Testis (tissue), 5 donors: ENCODE measurements at places on chromosomes 6 and 20. TPM values are rescaled to one million over a fixed set of nuclear protein-coding genes. Genes with fewer than 3 reads are reported as not detected.
A peak's percentile ranks its signal among the peaks of the same experiment; 100 is the strongest.

Gene TCP11
- 193 TPM for total RNA-seq

Gene TRIM15
- total RNA-seq = 0.25 TPM

Gene MACROD2
- 20.6 TPM for total RNA-seq

- DNase-seq = no peak
These were observed 17.8 kb downstream of the EEF1E1 start for GRCh38 chr6:8084586-8084985.

Gene CD109
- total RNA-seq = 4.0 TPM

GRCh38 chr6:12386816-12387215 lies 96.7 kb downstream of the EDN1 start:
- no peak for DNase-seq

Gene GGTLC1
- total RNA-seq = 13.4 TPM

DNA sequence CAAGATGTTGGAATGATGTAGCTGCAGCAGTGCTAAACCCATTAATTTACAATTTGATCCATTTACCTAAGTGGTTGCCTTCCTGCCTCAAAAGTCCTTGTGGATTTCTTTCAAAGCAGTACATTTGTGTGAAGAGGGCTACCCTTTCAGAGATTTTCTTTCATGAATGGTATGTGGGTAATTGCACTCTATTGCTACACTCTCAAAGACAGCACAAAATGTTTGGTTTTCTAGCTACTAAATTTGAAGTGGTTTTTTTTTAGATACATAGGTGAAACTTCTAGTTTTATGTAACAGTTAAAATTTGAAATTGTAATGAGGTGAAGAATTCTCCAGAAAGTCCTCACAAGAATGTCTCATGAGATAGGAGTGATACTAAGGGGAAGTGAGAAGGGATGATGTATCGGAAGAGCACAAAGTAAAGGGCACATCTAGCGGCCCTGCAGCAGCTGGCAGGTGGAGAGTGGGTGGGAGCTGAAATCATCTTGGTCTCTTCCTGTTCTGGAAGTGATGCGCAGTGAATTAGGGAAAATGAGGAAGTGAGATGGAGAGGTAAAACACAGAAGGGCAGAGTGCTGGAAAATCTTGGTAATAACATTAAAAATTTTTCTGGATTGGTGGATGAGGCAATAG lies 236.8 kb upstream of the MAN1A1 start:
- DNase-seq = no peak

- no peak for DNase-seq
These were observed 2.0 kb upstream of the PNPLA1 start for GRCh38 chr6:36267731-36268477.

GRCh38 chr6:89251170-89251569 lies 34.0 kb upstream of the GABRR1 start:
- DNase-seq = no peak

- DNase-seq = no peak
These were observed 301.2 kb upstream of the BMP2 start for GRCh38 chr20:6466075-6466810.

DNA sequence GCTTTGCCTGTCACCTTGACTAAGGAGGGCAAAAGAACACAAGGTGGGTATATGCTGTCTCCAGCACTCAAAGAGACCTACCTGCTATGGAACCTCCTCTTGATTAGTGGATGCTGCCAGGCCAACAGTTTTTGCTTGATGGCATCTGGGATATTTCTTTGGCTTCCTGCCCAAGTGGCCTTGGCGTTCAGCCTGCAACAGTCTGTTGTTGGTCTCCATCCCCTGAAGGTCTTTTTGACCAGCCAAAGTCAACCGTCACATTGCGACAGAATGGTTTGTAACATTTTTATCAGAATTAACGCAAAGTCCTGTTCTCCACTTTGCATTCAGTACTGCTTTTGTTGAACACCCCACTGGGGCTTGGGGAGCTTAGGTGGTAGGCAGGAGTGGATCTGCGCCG lies 37.1 kb downstream of the SERPINB1 start:
- DNase-seq = peak; percentile 54

- no peak for DNase-seq
These were observed 3.9 kb upstream of the ZBTB9 start for GRCh38 chr6:33450434-33450833.

DNA sequence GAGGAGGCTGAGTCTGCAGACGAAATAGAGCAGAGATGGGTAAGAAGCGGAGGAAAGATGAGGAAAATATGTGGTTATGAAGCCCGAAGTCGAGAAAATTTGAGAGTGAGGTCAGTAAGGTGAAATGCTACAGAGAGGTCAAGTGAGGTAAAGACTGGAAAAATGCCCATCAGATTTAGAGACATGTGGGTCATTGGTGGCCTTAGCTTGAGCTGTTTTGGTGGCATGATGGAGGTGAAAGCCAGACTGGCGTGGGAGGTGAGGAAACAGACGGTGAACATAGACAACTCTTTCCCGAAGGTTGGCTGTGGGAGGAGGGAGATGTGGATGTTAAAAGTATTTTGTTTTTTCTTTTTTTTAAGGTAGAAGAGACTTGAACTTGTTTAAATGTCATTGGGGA lies 9.4 kb downstream of the ARFGEF2 start:
- no peak for DNase-seq

GRCh38 chr6:44921798-44922197 lies 406.3 kb upstream of the RUNX2 start:
- no peak for DNase-seq

GRCh38 chr6:27126815-27127537 lies 120.5 kb upstream of the PRSS16 start:
- peak; percentile 96 for DNase-seq

- no peak for DNase-seq
These were observed 38.6 kb downstream of the PRDM1 start for GRCh38 chr6:106124437-106125430.

GRCh38 chr6:111944541-111944940 lies 71.3 kb upstream of the FYN start:
- no peak for DNase-seq

Gene SNAP25
- 13.7 TPM for total RNA-seq

DNA sequence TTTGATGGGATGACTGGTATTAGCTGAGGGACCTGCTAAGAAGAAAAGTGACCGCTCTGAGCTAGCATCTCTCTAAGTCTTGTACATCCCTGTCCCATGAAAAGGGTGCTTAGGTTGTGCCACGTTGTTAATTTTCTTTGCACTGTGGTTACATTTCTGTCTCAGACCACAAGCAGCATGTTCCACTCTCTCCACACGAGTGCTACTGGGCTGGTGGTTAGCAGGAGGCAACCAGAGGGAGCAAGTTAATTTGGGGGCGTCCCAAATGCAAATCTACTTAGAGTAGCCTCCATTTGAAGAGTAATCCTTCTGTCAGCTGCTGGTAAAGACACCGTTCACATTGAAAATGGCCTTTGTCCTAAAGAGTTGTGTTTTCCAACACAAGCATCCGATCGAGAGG lies 3.4 kb upstream of the SCML4 start:
- no peak for DNase-seq

Gene CST1
- 1.1 TPM for total RNA-seq

Gene NELFE
- 219 TPM for total RNA-seq

- peak; percentile 17 for DNase-seq
These were observed 671.4 kb downstream of the RFPL4B start for GRCh38 chr6:113018351-113019151.

DNA sequence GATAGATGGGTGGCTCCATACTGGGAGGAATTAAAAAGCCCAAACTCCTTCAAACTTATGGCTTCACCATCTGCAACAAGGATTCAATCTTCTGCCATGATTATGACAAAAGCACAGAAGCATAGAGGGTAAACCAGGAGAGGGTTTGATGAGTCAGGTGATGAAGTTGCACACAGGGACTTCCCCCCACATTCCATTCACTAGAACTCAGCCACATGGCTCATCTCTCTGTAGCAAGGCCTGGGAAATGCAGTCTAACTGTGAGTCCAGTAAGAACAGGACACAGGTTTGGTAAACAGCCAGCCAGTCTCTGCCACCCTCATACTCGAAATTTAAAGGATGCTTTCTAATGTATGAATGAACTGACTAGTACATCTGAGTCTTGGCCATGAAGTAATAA lies 142.9 kb downstream of the HIVEP2 start:
- no peak for DNase-seq

- DNase-seq = no peak
These were observed 142.3 kb upstream of the SLC22A16 start for GRCh38 chr6:110618591-110619267.

- DNase-seq = no peak
These were observed 107.1 kb downstream of the AHI1 start for GRCh38 chr6:135390458-135390857.

GRCh38 chr20:38098952-38099351 lies 65.4 kb downstream of the RPRD1B start:
- no peak for DNase-seq

DNA sequence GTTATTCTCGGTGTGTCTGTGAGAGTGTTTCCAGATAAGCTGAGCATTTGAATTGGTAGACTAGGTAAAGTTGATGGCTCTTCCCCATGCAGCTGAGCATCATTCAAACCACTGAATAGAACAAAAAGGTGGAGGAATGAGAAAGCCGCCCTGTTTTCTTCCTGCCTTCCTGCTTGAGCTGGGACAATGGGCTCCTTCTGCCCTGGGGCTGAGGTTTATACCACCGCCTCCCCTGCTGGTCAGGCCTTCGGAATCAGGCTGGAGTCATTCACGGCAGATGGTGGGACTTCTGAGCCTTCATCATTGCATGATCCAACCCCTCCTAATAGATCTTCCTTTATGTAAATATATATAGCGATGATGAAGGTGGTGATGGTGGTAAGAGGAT lies 124.9 kb downstream of the ANKRD60 start:
- DNase-seq = no peak

Gene MYCT1
- total RNA-seq = 3.4 TPM

Gene WFDC10B
- 1.2 TPM for total RNA-seq

Gene SOX18
- 17.1 TPM for total RNA-seq

Gene SEMG1
- not detected for total RNA-seq

Gene CLVS2
- 0.19 TPM for total RNA-seq

DNA sequence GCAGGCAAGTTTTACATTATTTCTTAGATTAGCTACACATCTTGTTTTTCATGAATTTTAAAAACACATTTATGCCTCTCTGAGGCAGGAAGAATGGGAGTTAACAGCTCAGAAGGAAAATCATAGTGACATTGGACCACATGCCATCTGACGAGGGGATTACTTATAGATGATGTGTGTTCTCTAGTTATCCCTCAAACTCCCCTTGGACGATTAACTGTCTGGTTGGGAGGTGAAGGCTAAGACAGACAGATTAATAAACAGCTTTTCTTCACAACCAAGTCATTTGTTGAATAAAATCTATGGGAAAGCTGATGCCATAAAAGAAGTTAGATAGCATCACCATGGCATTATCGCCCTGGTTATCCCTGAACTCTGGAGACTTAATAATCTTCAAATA lies 80.0 kb upstream of the PREP start:
- DNase-seq = no peak

GRCh38 chr20:32965581-32966373 lies 38.5 kb downstream of the SUN5 start:
- DNase-seq = peak; percentile 12

DNA sequence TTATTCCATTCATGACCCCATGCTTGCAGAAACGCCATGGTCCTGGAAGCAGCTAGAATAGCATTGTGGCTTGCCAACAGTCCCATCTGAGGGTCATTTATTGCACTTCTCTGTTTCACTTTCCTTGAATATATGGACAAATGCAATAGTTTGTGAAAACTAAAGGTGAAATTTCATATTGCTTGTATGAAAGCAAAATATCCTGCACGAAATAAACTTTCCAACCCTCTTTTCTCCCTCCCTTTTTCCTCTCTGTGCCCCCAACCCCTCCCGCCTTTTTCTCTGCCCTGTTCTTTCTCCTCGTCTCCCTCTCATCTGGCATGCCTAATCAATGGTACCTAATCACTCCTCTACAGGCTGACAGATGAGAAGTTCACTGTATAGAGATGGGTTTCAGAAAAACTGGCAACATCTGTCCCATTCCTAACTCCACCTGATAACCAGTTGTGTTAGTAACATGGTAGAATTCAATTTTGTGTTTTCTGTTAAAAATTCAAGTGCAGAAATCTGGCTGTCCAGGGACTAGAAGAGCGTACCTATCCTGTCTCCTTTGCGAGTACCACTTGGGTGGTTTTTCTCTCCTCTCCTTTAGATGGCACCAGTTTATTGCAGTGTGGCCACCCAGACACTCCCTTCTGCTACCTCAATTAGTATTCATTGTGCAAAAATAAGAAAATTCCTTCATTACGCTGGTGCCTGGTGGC lies 198.6 kb downstream of the FOXA2 start:
- no peak for DNase-seq

Gene OLIG3
- not detected for total RNA-seq

Gene LHFPL5
- total RNA-seq = 0.50 TPM

DNA sequence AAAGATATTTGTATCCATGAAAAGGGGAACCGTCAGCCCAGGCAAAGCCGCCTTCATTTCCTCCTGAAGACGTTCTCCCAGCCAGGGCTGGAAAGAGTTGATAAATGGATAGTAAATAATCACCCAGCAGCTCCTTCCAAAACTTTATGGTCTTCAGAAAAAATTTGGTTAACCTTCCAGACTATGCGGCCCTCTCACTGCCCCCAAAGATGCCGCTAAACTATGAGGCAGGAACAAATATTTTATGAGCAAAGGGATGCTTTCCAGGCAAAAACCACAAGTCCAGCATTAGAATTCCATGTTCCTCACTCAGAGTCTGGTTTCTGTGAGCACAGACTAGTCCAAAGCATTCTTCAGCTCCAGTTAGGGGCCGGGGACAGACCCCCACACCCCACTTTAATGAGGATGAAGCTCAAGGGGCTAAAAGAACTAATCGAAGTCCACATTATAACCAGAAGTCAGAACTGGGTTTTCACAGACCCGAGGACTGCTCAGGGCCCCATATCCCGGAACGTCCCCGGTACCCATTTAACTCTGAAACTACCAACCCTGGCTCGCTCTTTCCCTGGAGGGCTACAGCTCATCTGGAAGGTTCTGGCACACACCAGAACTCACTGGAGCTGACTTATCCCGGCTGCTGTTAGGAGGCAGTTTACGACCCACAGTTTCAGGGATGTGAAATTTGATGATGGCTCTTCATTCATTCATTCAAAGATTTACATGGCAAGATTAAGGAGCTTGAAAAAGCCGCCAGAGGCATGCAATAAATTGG lies 29.4 kb downstream of the BMP7 start:
- no peak for DNase-seq

- no peak for DNase-seq
These were observed 73.3 kb upstream of the SGK1 start for GRCh38 chr6:134391205-134391604.

- no peak for DNase-seq
These were observed 24.0 kb upstream of the THBS2 start for GRCh38 chr6:169277619-169278018.

Gene SLC35D3
- not detected for total RNA-seq

DNA sequence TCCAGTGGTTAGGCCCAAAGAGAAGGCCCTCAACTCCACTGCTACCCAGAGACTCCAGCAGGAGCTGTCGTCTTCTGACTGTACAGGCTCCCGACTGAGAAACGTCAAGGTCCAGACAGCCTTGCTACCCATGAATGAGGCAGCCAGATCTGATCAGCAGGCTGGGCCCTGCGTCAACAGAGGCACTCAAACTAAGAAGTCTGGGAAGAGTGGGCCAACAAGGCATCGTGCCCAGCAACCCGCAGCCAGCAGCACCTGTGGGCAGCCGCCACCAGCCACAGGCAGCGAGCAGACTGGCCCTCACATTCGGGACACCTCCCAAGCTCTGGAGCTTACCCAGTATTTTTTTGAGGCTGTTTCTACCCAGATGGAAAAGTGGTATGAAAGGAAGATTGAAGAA lies 8.1 kb downstream of the LYRM2 start:
- DNase-seq = no peak
